Fibroblast of upper back skin (primary cell): ENCODE measurements at places on chromosomes 4 and X.

DNA sequence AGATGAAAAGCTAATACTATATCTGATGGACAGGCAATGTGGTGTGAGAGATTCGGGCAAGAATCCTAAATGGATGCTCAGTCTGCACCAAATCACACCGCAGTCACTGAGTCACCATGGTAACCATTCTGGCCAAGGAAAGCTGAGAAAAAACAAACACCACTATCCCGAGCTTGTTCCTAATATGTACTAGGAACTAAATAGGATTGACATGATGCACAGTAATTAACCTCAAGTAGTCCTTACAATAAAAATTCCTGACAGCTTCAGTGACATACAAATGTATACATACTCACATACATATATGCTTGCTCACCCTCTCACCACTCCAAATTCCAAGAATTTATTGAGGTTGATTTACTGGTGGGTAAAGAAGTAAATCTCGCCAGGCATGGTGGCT, 1.1 kb upstream of the RAB40A start:
- DNase-seq: peak; percentile 85

DNA sequence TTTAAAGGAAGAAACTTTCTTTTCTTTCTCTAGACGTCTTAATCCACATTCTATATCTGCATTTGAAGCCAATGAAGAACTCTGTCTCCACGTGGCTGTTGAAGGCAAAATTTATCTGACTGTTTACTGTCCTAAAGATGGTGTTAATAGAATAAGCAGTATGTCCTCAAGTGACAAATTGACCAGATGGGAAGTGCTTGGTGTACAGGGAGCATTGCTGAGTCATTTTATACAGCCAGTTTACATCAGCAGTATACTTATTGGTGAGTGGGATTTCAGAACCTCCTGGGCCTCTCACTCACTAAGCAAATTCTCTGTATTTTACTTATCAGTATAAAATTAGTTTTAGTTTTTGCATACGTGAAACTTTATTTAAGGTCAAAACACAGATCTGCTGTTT, 33.7 kb downstream of the ADAD1 start:
- peak; percentile 3 for DNase-seq

- peak; percentile 45 for DNase-seq
Observed at GRCh38 chr4:110900213-110900769, 277.4 kb upstream of the PITX2 start.

GRCh38 chrX:40010550-40011321, 87.0 kb downstream of the BCOR start:
- no peak for DNase-seq

- DNase-seq: no peak
Observed at GRCh38 chr4:113834298-113834697, 72.8 kb upstream of the CAMK2D start.

DNA sequence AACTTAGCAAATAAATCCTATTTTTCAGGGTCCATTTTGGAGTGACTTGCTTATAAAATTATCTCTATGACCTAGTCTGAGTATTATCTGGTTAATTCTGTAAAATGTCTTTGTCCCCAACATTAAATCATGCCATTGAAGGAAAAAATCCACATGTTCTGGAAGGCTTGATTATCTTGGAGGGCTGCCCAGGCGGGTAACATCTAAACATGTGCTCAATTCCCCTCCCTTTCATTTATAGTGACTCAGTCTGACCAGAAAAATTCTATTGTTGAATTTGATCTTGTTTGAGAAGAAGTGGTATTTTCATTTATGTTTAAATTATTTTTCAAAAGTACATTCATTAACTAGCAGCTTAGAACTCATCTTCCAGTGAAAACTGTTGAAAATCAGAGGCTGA, 55.4 kb upstream of the SLC10A7 start:
- DNase-seq: peak; percentile 3

- no peak for DNase-seq
Observed at GRCh38 chr4:123851521-123851920, 454.9 kb downstream of the SPRY1 start.

- DNase-seq: no peak
Observed at GRCh38 chr4:88747351-88747750, 49.7 kb upstream of the NAP1L5 start.

GRCh38 chrX:85379174-85379907, at the start of gene POF1B:
TSS of gene POF1B (minus strand) at chrX:85379665. CDS start at chrX:85379454, 211 bp downstream.
- no peak for DNase-seq

- no peak for DNase-seq
Observed at GRCh38 chr4:306551-306961, 1.3 kb upstream of the ZNF732 start.

GRCh38 chrX:15929194-15929593, 74.6 kb upstream of the AP1S2 start:
- DNase-seq: peak; percentile 6

GRCh38 chrX:70313503-70313902, 23.6 kb downstream of the KIF4A start:
- peak; percentile 85 for DNase-seq

- DNase-seq: no peak
Observed at GRCh38 chr4:2971275-2971674, 7.9 kb downstream of the GRK4 start.

DNA sequence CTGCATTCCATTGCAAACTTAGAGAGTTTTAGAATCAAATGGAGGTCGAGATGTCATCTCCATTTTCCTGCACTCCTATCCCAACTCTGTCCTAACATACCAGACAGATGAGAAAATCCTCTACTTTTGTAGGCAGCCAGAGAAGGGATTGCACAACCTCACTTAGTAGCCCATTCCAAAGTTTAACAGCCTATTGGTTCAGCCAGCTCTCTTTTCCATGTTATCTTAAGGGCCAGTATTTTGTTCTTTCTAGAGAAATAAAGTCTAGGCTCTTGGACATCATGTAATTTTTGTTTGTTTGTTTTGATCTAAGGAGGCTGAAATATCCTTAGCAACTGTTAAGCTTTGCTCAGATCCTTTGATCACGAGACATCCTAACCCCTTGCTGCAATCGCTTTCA, 173.0 kb downstream of the COX18 start:
- peak; percentile 89 for DNase-seq

DNA sequence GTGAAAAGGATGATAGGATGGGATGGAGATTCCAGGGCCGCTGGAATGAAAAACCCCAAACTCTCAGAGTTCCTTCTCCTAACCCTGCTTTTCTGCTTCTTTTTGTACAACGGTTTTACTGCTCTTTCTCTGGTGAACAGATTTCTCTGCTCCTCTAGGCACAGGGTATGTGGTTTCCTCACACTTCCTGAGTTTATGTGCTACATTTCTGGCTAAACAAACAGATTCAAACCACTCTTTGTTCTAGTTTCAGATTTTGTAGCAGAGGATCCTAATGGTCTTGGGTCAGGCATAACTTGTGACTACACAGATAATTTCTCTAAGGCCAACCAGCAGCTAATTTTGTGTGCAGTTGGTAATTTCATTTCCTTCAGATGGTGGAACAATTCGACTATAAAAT, 52.6 kb downstream of the OSTC start:
- DNase-seq: peak; percentile 15

GRCh38 chrX:72408885-72409284, 103.2 kb upstream of the CITED1 start:
- DNase-seq: no peak

DNA sequence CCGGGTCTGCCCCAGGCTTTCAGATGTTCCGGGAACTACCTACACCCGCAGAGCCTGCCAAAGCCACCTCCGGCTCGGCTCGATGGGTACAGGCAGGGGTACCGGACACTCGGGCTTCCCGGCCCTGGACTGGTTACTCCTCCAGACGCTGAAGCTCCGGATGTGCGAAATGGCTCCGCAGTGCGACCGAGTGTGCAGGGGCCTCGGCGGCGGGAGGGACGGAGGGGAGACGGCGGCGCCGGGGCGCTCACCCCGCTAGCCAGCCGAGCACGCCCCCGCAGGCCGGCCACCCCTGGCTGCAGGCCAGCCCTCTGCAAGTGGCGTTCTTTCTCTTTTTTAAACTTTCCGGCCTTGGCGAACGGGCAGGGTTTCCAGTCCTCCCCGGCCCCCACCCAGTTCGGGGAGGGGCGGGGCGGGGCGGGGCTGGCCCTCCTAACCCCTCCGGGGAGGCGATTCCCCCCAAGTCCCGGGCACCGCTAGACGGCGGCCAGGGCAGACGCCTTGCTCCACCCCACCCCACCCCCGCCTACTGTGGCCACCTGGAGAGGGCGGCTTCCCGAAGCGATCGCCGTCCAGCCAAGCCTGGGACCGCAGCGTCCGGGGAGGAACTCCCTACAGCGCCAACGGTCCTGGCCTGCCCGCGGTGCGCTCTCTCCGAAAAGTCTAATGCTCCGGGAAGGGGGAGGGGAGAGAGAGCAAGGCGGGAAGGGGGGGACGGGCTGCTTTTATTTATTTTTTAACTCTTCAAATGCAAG, 7.5 kb downstream of the BCOR start:
- DNase-seq: no peak

DNA sequence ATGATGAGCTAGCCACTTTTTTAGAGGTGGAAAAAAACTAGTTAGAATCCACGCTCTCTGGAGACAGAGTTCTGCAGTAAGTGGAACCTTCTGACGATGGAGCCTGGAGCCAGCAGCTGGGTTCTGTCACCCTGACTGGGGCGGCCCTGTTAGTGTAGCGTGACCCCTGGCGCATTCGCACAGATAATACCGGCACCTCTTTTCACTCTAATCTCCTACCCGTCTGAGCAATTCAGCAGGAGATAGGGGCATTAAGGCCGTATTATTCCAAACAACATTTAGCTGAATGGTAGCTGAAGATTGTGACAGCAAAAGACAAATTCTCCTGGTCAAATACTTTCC, 292.6 kb downstream of the FBXO8 start:
- DNase-seq: no peak

- no peak for DNase-seq
Observed at GRCh38 chr4:78179196-78179595, 122.1 kb downstream of the FRAS1 start.

DNA sequence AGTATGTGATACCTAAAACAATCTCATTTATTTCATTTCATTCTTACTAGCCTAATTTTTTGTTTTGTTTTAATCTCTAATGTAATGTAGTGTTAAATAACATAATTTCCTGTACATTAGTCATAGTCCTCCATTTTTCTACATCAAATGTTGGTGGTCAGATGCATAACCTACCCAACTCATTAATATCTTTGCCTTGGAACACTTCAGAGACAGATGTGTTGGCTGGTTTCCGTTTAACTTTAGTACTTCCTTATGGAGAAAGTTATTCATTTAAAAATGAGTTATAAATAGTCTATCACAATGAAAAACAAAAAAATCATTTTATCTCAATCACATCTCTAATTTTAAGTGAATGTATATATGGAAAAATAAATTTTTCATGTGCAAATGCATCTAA, 190.2 kb downstream of the ANTXR2 start:
- DNase-seq: peak; percentile 55

DNA sequence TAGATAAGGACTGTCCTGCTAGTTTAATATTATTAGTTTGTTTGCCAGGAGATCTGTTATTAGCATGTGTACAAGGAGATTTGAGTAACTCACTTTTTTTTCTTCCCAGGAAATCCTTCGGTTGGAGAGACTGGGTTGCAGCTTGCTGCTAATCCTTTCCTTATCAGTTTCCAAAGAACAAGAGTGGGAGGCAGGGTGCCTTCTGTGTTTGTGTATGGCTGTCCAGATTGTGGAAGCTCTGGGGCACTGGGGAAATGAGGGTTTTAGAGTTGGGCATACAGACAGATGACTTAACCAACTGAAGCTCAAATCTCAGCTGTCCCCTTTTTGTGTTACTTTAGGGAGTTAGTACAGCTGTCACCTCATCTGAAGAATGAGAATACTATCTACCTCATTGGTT, 12.6 kb upstream of the SUPT20HL1 start:
- no peak for DNase-seq

GRCh38 chrX:63755892-63756291, 29.1 kb downstream of the ARHGEF9 start:
- no peak for DNase-seq

- DNase-seq: no peak
Observed at GRCh38 chrX:42432552-42432951, 345.4 kb downstream of the PPP1R2C start.

DNA sequence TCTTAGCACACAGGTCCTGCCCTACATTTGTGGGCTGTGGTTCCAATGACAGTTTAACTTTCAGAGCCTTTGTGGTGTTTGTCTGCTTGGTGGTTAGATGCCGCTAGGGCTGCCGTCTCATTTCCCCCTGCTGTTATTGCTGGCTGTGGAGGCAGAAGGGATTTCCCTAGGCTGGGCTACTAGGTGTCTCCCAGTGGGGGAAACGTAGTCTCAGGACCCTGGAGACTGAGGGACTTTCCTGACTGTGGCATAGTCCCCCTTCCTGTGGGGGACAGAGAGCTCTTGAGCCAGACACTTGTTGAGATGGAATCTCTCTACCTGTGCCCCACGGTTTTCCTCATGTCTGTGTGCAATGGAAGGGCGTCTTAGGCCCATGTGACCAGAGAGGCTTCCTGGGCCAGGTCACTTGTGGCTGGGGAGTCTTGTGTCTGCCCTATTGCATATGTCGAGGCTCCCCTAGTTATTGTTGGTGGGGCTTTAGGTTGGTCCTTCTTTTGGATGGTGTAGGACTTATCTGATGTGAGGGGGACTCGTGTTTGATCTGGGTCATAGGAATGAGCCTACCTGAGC, 68.2 kb downstream of the ARHGAP10 start:
- DNase-seq: no peak

- DNase-seq: peak; percentile 55
Observed at GRCh38 chr4:40963897-40964478, 214.2 kb downstream of the NSUN7 start.

DNA sequence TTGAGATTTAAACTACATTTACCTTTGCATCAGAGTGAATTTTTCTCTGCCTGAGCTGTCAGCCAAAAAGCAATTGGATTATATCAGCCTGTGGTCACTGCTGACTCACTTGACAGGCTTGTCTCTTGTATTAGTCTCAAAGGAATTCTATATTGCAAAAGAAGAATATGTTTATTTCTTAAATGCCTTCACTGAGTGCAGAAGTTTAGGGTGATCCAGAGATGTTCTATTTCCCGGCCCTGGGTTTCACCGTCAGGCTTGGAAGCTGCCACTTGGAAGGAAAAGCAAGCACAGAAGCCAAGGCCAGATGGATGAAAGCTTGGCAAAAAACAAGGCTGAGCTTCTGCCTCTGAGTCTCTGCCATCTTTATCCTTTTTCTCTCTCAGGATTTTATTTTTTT, 80.9 kb downstream of the FAM114A1 start:
- peak; percentile 95 for DNase-seq

DNA sequence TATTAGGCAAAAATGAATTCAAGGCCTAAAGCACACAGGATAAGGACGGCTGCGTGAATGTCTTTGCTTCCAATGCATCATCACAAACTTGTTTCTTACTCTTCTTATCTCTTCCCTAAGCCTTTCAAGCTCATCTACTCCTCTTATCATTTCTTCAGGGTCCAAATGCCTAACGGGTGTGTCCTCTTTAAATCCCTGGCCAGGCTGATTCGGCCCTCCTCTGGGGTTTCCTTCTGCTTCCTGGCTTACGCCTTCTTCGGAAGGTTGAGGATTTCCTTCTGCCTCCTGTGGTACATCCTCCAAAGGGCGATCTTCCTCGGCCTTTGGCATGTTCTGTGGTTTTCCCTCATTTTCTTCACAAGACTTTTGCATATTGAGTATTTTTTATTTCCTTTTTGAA, 1.3 kb downstream of the TCEAL8 start:
- DNase-seq: peak; percentile 5

GRCh38 chr4:15779306-15779705, 1.2 kb downstream of the CD38 start:
- DNase-seq: peak; percentile 49

GRCh38 chr4:62455871-62456270, 1255.7 kb downstream of the ADGRL3 start:
- no peak for DNase-seq

- DNase-seq: peak; percentile 86
Observed at GRCh38 chr4:182062936-182063335, 180.3 kb upstream of the TENM3 start.

GRCh38 chr4:184980261-184980660, 38.0 kb upstream of the HELT start:
- no peak for DNase-seq

GRCh38 chrX:113001836-113002235, 161.2 kb upstream of the AMOT start:
- DNase-seq: peak; percentile 2
